ENCODE measurements at places on chromosomes 1 and 21.
A peak's percentile ranks its signal among the peaks of the same experiment; 100 is the strongest.

DNA sequence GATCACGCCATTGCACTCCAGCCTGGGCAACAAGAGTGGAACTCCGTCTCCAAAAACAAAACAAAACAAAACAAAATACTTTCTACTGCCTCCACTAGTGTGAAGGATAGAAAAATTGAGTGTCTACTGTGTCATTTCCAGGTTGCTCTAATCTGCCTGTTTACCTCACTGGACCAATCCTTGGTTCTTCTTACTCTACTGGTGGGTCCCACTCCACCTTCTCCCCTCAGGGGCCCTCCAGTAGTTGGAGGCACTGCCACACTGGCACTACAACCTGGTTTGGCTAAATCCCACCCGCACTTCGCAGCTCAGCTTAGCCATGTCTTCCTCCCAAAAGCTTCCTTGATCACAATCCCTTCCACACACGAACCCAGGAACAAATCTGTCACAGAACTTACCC, 2.7 kb downstream of the TAF5L start:
- no peak for DNase-seq

- DNase-seq: peak; percentile 59
These were observed 7.2 kb upstream of the BCL10 start for GRCh38 chr1:85283475-85284199.

- DNase-seq: no peak
These were observed 59.9 kb upstream of the IPO9 start for GRCh38 chr1:201769072-201769471.

DNA sequence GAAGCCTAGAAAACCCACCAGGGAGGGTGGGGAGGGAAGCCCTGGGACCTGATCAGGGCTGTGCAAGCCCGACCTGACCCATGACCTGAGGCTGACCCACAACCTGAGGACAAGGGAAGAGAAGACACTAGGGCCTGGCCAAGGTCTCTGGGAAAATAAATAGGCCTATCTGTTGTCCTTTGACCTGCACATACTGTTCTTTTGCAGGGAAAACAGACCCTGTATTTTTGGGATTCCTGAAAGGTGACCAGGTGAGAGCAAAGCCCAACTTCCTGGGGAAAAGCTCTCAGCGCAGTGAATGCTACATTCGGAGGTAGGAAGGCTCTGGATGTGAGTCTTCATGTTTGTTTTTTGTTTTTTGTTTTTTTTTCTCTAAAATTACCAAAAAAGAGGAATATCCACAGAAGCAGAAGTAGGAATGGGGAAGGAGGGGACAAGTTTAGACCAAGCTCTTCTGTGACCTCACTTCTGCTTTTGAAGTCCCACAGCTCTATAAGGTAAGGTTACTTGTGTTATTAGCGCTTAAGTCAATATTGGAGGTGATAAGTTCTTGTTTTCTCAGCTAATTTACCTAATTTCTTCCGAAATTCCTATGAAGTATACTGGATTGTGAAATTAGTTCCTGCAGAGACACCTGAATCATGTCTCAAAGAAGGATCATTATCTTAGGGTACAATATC, 26.2 kb upstream of the LYST start:
- peak; percentile 61 for DNase-seq

GRCh38 chr1:243550276-243550675, 294.4 kb downstream of the SDCCAG8 start:
- DNase-seq: no peak

GRCh38 chr1:32538887-32539583, at the start of gene ZBTB8A:
TSS of gene ZBTB8A (plus strand) at chr1:32539427. CDS start at chr1:32592932, 53,505 bp downstream.
- peak; percentile 77 for DNase-seq

GRCh38 chr1:215201283-215201682, 118.7 kb downstream of the KCNK2 start:
- DNase-seq: no peak

- no peak for DNase-seq
These were observed 583.7 kb upstream of the ADGRL2 start for GRCh38 chr1:81217058-81217457.

GRCh38 chr21:35540950-35541638, 492.0 kb upstream of the RUNX1 start:
- no peak for DNase-seq

DNA sequence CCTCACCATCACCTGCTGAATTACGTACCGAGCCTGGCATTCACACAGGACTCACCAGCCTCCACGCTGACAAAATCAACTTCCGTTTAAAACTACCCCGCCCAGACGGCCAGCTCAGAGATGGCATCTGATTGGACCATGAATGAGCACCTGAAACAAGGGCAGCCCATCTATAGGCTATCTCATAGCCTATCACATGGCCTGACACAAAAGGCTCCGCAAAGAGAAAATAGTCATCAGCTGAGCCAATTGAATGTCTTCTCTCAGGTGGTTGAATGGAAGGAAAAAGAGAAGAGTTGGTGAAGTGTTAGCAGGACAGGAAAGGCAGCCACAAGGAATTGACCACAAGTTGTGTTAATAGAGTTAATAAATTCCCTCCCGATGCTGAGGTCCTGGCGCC, 50.6 kb upstream of the ZC3H12A start:
- DNase-seq: no peak

DNA sequence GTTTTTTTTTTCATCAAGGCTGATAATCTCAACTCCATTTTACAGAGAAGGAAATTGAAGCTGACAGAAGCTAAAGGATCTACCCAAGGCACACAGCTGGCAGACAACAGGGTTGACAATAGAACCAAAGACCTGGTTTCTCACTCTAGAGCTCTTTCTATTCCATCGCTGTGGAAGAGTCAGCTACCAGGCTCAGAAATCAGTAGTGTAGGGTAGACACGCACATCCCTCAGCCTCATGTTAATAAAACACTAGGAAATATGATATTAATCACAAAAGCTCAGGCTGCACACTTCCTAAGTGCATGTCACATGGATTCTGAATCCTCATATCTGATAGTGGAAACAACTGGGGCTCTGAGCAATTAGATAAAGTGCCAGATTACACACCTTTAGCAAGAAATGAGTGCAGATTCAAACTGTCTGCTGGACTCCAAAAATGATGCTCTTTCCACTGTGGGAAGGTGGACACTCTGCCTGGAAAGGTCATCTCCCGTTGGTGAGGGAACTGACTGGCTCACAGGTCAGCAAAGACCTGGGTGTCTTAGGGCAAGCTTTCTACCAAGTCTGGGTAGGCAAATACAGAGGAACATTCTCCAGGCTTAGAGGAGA, 139.1 kb downstream of the TGFBR3 start:
- no peak for DNase-seq

- DNase-seq: peak; percentile 22
These were observed 59.5 kb upstream of the LRRC53 start for GRCh38 chr1:74571891-74572290.

DNA sequence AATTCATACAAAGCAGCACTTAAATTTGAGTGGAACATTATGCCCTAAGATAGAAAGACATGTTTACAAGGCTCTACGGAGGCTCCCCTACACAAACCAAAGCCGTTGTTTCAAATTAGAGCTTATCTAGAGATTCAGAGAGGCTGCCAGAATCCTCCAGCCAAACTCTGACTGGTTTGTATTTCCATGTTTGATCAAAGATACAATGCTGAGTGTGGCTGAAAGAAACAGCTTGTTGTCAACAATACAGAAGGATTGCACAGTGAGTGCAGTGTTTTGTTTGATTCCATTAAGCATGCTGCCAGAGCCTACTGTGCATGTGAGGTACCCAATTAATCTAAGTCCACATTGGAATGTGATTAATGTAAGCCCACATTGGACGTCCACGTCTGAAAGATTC, 402.7 kb downstream of the DISC1 start:
- DNase-seq: no peak

- DNase-seq: no peak
These were observed 57.4 kb downstream of the PRPF38A start for GRCh38 chr1:52461821-52462220.

DNA sequence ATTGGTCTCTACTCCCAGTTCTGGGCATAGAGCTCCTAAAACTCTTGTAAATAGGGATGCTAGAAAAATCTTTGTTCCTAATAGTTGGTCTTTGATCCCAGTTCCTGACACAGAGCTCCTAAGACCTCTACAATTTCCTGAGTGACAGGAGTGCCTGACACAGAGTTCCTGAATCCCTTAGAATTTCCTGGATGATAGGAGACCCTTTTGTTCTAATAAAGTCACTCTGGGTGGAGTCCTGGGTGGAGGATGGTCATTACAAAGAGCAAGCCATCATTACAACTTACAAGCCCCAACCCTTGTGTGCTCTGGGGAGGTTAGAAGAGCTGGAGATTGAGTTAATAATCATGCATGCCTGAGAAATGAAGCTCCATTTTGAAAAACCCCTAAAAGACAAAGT, 58.4 kb downstream of the ZZZ3 start:
- no peak for DNase-seq

- no peak for DNase-seq
These were observed 24.8 kb upstream of the CITED4 start for GRCh38 chr1:40887012-40887378.

DNA sequence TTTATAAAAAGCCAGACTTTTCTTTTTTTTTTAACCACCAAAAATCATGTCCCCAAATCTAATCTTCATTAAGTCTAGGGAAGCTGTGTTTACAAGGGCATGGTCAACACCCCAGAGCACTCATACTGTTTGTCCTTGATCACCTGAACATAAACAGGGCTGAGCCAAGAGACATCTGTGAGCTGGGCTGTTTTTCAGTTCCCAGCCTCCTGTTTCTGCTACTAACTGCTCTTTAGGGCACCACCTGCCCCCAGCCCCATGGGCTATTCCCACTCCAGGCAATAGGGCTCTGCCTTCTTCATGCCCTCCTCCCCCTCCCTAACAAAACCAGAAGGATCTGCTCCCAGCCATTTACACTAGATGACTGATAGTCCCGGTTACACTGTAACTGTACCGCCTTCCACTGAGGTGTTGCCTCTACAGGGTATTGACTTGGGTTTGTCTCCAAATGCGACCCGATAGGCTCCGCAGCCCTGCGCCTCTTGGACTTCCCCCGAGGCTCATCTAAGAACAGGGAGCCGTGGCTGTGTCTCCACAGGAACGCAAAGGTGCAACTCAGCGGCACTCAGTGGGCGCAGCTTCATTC, 11.7 kb upstream of the SLC26A9 start:
- DNase-seq: no peak

DNA sequence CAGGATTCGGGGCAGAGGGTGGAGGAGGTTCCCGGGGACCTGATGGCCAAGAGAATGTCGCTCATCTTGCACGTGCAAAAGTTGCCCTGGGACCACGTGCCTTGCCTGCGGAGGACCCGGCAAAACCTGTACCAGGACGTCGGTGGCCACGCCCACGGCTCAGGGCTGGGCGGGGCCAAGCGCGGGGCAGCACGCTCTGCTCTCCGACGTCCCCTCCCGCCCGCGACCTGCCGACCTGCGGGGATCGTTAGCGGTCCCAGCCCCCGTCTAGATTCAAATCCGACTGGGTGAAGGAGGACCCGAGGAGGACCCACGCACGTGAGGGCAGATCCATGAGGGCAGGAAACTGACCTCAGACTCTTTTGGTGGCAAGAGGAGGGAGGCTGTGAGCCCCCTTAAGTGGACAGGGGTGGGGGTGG, at the start of gene C1orf167:
Gene C1orf167, plus strand, starts transcription at position 206 of the 419 bp plus-strand sequence. CDS start 2,208 bp downstream, outside the sequence.
- no peak for DNase-seq

DNA sequence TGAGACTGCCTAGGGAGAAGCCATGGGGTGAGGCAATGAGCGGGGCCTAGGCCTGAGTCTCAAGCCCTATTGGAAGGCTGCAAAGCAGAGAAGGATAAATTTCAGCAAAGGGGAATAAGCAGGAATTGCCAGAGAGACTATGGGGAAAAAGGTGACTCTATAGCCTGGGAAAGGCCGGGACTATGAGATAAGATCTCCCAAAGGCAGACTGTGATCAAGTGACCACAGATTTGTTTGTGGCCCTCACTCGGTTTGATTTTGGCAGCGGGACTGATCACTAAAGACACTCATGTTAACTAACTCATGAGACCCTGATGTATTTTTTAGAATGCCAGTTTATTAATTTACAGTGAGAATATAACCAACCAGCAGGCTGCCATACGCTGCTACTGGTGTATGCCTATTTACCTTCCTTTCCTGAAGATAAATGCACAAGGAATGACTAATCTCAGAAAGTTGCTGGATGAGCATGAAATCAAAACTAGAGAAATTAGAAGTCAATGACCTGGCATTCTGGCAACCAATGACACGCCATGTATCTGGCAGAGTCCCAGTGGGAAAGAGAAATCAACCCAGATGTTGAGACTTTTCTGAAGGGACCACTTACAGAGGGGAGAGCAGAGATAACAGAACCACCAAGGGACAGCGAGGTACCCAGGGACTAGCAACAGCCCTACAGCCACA, 4.3 kb downstream of the HSF2BP start:
- DNase-seq: no peak

DNA sequence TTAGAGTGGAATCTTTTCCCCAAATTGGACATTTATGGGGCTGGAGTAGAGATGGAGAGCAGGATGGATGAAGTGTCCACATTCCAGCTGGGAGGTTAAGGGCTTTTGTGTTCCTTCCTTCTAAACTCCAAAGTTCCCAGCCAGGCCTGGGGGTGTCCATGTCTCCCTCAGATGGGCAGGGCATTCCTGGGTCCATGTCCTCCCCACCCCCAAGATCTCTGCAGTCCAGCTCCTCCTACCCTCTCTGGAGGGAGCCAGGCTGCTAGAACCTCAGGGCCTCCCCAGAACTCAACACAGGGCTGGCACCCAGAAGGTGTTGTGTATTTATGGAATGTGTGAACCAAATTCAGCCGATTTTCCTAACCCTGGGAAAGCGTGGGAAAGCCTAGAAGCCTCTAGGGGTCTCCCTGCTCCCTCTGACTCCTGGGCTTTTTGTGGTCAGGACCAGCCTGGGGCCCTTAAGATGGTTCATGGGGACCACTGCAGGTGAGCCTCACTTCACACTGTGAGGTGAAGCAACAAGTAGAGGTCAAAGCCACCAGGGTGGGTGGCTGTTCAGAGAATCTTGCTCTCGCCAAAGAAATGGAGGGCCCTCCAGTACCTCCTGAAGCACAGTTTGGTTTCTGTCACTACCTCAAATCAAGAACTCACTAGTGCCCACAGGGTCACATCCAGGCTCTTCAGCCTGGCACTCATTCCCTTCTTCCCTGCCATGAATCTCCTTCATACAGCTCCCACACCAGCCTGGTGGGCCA, 54.8 kb downstream of the GLIS1 start:
- no peak for DNase-seq

DNA sequence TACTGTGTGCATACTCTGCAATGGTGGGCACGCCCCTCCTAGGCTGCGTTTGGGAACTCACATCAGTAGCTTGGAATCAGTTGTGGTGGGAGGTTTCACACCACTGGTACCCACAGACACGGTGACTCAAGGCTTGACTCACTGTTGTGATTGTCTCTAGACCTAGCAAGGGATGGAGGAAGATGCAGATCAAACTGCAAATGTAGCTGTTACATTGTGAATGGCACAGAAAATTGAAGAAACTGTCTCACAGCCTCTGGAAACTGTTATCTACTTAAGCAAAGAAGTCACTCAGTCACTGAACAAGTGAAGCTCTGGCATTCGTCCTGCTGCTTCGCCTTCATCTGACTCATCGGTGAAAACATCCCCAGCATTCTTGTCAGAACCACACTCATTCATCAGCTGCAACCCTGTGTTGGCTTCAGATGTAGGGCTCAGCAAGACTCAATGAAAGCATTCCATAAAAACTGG, 59.5 kb downstream of the POFUT2 start:
- peak; percentile 55 for DNase-seq

All from muscle of leg (tissue), 16 donors.